ENCODE measurements at places on chromosomes 2 and 18.

- no peak for DNase-seq
These were observed 32.2 kb upstream of the RBM44 start for GRCh38 chr2:237766340-237766739.

GRCh38 chr2:235665661-235666212, 171.9 kb downstream of the AGAP1 start:
- DNase-seq = no peak

GRCh38 chr2:501130-501529, 176.1 kb downstream of the TMEM18 start:
- no peak for DNase-seq

DNA sequence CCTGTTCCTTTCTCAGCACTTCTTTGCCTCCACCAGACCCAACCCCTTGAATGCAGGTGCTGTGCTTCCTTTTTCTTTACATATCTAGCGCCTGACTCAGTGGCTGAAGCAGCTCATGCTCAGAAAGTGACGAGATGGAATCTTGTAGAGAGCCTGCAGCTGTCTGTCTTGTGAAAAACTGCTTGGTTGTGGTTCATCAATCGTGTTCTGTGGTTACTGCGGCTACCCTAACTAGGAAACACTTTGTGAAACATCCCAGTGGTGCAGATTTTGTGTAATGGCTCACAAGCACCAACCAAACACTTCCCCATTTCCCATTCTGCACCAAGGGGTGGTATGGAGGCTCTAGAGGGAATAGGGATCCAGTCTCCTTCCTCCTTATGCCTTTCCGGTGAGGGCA, 307.2 kb upstream of the MMADHC start:
- no peak for DNase-seq

DNA sequence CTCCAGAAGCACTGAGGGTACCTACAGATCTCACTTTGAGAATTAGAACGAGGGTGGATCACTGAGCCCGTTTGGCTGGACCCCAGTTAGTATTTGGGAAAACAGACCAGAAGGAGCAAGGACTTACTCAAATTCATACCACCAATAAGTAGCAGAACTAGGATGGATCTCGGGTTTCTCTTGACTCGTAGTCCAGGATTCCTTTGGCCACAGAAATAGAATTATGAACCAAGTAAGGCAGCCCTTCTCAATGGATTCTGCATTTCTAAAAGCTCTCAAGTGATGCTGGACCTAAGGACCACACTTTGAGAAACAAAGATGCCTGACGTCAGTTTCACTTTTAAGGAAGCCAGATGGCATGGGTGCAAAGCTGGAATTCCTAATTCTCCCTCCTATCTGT, 153.0 kb downstream of the KLHL29 start:
- DNase-seq = no peak

DNA sequence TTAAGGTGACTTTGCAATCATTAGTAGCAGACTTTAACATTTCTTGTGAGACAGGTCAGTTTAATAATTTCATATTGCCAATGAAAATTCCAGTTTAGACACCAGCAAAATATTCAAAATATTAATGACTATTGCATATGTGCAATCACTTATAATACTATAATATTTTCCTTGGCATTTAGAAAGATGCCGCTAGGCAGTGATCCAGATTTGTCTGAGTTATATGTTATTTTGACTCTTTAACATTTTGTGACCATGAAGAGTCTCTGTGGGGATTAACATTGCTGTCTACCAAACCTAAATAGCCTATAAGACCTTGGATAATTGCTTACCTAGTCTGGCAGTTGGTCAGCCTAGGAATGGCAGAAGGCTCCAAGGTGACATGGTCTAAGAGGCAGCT, 389.6 kb downstream of the THSD7B start:
- DNase-seq = no peak

- DNase-seq = no peak
These were observed 412.3 kb upstream of the ETAA1 start for GRCh38 chr2:66984864-66985263.

DNA sequence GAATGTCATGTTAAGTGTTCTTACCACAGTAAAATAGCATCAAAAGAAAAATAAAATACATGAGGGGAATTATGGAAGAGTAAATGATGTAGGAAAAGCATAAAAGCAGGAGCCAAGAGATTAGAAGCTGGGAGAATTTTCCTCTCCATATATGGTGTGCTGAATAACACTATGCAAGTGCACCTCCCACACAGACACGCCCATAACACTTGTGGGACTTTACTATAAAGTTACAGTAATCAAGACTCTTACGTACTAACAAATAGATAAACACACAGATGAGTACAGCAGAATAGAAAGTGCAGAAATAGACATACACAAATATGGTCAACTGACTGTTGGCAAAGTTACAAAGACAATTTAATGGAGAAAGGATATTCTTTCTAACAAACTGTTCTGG, 16.0 kb upstream of the SPHKAP start:
- DNase-seq = no peak

DNA sequence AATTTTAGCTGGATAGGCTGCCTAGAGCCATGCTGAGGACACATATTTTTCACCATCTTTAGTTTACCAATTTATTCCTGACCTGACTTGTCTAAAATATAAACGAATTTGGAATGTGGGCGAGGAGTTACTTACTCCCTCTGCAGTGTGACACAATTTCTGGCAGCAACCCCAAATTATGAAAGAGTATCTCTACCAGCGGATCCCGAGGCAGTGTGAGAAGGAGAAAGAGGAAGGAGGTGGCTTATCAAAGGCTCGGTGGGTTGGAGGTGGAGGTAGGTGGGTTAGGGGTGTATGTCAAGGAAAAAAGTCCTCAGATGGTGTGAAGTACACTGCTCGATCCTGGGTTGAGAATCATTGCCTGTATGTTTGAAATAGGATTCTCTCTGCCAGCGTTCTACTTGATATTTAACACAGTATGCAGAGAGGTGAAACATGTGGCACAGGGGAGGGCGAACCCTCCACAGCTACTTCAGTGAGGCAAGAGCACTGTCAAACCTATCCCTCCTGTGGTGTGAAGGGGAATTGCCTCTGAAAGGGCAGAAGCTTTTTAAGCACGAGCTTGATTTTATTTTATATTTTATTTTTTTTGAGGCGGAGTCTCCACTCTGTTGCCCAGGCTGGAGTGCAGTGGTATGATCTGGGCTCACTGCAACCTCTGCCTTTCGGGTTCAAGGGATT, 76.0 kb downstream of the RFTN2 start:
- DNase-seq = peak; percentile 35

DNA sequence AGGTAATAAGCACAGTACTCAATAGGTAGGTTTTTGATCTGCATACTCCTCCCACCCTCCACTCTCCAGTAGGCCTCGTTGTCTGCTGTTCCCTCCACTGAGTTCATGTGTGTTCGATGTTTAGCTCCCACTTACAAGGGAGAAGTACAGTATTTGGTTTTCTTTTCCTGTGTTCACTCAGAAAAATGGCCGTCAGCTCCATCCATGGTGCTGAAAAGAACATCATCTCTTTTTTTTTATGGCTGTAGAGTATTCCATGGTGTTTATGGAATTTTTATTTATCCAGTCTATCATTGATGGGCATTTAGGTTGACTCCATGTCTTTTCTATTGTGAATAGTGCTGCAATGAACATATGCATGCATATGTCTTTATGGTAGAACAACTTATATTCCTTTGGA, 849.7 kb upstream of the NRXN1 start:
- DNase-seq = no peak

- no peak for DNase-seq
These were observed 127.7 kb upstream of the EPAS1 start for GRCh38 chr2:46169467-46169866.

GRCh38 chr2:37635504-37636380, 35.7 kb downstream of the CDC42EP3 start:
- DNase-seq = no peak

GRCh38 chr2:193276069-193276468, 1081.3 kb upstream of the TMEFF2 start:
- DNase-seq = no peak

GRCh38 chr2:176892676-176893226, 319.8 kb upstream of the HNRNPA3 start:
- no peak for DNase-seq

DNA sequence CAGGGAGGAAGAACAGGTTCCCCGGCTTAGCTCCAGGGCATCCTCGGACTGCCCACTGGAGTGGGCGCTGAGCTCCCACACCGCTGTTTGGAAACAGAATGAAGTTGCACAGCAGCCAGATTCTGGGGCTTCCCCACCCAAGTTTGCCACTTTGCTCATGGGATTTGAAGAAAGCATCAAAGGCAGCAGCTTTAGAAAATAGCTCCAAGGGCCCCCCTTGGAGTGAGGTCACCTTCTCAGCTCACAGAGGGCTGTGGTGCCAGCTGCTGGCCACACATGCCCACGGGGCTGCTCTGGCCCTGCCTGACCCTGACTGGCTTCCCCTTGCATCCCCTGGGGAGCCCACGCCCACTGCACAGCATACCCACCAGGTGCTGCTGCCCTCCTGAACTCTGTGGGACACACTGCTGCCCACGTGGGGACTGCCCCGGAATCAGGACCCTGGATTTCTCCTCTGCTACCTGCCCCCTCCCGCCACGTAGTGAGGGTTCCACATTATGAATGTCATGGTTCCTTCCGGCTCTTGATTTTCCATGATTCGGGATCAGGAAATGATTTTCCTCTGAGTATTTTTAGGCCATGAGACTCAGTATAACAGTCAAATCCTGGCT, 70.3 kb downstream of the TGOLN2 start:
- no peak for DNase-seq

DNA sequence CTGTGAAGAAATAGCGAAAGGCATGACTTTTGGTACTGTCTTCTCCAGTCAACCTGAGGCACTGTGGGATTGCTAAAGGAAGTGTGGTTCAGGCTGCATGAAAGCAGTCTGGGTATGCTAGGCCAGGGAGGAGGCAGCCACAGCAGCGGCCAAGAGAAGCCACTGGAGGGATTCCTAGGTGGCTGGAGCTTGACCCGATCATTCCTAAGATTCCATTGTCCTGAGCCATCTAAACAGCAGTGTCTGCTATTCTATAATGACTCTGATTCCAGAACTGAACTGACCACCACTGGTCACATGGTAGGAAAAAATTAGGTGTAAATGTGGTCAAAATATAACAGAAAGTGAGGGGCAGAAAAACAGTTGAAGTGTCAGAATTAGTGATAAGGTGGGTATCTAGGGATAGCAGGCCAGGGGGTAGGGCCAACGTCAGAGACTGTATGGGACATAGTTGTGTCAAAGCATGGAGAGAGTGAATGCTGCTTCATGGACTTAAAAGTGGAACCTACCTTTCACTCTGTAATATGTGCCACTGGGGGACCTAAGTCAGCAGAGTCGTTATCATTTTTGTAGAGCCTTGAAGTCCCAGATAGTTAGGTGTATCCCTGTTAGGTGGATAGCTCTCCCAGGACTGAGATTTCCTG, 204.6 kb downstream of the CTNNA2 start:
- DNase-seq = peak; percentile 2

- no peak for DNase-seq
These were observed 38.4 kb upstream of the GAREM1 start for GRCh38 chr18:32509111-32509510.

GRCh38 chr18:57432751-57433400, 2.3 kb upstream of the ONECUT2 start:
- DNase-seq = no peak

DNA sequence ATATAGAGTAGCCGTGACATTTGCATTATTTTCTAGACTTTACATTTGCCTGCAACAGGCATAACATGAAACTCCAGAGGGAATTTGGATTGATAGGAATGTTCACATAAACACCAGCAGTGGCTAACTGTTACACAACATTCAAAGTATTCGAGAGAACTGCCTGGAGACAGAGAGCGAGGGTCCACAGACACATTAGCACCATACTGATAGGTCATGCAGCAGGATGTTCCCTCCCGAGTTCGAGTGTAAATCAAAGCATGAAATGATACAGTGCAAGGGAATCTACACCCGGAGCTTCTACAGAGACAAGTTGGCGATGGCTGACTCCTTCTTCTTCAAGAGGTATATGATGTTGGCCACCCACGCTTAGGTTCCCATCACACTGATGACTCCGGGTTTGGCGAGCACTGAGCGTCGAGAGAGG, 89.5 kb downstream of the COL6A3 start:
- no peak for DNase-seq

DNA sequence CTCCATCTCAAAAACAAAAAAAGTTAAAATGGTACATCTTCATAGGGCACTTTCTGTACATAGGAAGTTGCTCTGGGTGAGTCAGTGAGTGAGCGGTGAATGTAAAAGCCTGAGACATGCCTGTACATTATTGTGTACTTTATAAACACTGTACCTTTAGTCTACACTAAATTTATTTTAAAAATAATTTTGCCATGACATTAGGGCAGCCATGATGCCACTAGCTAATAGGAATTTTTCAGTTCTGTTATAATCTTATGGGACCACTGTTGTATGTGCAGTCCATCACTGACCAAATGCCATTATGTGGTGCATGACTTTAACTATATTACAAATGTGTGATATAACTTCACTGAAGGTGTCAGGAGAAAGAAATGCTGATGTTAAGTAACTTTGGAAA, 11.0 kb upstream of the TXNDC2 start:
- no peak for DNase-seq

DNA sequence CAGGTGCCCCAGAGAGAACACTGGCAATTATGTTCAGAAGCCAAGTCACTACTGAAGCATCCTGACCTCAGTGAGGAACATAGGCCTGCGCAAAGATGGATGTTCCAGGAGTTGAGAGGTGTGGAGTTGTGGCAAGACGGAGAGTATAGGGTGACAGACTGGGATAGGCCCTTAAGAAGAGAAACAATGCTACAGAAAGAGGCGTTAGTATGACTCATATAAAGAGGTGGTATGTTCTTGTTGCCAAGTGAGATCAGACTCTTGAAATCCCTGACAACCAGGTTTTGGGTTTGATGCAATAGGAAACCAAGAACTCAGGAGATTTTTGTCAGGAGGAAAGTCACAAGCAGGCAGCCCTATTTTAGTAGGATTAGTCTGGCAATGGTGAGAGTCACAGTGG, 185.6 kb downstream of the RIT2 start:
- DNase-seq = no peak

DNA sequence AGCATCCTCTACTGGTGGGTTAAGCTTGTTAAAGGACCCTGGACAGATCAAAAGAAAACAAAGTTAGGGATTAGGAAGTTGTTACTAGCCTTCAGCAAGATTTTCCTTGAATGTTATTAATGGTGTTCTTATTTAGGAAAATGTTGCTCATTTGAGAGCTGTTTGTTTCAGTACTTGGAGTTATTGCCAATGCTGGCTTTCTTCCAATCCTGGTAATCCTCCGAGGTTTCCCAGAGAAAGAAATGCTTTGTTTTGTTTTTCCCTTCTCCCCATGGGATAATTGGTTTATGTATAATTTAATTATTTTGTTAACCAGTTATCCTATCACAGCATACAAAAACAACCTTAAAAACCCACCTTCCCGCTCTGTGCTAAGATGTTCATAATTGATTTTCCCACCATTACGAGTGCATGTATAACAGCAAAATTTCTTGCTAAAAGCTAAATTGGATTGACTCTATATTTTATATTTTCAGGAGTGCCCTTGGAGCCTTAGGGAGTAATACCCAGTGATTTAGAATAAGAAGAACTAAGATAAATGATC, 79.8 kb downstream of the MGAT5 start:
- DNase-seq = no peak

DNA sequence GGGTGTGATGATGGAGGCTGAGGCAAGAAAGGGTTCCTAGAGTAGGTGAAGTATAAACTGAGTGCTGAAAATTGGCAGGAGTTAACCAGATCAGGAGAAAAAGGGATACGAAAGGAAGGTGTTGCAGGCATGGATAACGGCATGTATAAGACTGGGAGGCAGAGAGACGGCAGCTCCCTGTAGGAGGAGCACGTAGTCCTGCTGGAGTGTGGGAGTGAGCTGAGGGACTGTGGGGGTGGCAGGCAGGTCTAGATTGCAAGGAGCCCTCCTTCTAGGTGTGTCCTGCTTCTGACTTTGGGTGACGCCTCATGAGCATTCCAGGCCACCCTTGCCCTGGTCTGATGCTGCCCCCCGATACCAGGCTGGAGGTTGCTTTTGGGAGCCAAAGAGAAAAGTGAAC, 36.4 kb upstream of the KCTD1 start:
- DNase-seq = no peak
